Stimulated activated CD4-positive, alpha-beta T cell treated with anti-CD3 and anti-CD28 coated beads, TNF-alpha, amount 100 ng/mL, for 1 hour (primary cell): ENCODE measurements at places on chromosomes 3 and 15.

GRCh38 chr3:31815631-31816440, 165.2 kb downstream of the OSBPL10 start:
- no peak for DNase-seq

DNA sequence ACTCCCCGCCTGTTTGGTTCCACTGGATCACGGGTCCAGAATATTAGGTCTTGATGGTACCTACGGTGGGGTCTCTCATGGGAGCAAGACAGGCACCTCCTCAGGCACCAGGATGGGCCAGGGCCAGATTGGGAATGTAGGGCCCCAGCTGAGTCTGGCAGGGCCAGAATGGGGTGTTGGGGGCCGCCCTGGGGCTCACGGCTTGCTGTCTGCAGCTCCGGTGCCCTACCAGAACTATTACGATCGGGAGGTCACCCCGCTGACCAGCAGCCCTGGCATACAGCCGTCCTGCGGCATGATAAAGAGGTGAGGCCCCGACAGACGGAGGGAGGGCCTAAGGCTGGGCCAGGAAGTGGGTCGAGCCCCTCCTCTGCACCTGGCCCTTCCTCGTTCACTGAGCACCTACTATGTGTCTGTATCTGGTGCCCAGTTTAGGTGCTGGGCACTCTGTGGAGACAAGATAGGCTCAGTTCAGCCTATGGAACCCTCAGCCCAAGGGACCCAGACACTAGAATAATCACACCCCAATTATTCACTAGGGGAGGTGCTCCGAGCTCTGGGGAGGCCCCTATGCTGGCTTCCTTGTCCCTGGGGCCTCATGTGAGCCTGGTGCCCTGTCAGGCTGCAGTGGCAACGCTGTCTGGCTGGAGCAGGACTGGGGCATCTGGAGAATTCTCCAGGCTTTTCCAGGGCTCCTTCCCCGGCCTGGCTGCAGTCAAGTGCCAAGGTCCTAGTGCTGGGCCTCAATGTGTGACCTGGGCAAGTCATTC, 37.9 kb downstream of the PSTPIP1 start:
- DNase-seq = no peak

- no peak for DNase-seq
Measured at GRCh38 chr3:46335541-46335940, 18.4 kb upstream of the CCR2 start.

- no peak for DNase-seq
Measured at GRCh38 chr3:2599471-2599870, 500.8 kb downstream of the CNTN4 start.

DNA sequence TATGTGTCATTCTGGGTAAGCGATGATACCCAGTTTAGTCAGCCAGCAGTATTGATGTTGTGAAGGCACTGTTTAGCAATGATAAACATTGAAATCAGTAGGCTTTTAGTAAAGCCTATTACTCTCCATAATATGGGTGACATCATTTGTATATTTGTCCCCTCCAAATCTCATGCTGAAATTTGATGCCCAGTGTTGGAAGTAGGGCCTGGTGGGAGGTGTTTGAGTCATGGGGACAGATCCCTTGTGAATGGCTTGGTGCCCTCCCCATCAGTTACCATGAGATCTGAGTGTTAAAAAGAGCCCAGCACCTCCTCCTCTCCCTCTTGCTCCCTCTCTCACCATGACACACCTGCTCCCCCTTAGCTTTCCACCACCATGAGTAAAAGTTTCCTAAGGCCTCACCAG, 31.4 kb upstream of the FAN1 start:
- DNase-seq = no peak

- DNase-seq = no peak
Measured at GRCh38 chr3:120928991-120929390, 21.0 kb downstream of the STXBP5L start.

GRCh38 chr3:13501958-13502790, 22.1 kb downstream of the HDAC11 start:
- DNase-seq = no peak

DNA sequence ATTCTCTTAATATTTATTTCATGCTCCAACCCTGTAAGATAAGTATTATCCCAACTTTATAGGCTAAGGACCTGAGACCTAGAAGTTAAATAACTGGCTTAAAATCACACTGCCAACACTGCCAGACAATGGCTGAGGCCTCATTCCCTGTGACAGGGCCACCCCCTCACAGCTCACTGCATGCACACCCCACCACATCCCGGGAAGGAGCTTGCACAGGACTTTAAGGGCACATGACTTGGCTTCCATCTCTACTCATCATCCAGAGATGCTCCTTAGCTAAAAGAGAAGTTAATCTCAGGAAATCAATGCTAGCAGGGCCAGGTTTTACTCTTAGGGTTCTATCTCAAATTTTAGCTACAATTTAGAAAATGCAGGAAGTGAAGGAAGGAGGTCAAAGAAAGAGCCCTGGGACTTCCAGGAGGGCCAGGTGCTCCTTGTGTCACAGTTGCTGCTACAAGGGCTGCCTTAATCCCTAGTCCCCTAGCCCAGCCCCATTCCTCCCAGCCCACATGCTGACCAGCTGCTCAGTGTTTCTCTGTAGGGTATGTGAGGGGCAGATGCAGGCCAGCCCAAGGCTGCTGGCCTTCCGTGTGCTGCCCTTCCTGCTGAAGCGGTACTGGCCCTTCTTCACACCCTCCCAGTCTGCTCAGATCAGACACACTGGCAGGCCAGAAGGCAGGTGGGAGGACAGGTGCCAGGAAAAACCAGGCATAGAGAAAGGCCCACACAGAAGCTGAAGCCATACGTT, 53.5 kb downstream of the WWTR1 start:
- DNase-seq = no peak

DNA sequence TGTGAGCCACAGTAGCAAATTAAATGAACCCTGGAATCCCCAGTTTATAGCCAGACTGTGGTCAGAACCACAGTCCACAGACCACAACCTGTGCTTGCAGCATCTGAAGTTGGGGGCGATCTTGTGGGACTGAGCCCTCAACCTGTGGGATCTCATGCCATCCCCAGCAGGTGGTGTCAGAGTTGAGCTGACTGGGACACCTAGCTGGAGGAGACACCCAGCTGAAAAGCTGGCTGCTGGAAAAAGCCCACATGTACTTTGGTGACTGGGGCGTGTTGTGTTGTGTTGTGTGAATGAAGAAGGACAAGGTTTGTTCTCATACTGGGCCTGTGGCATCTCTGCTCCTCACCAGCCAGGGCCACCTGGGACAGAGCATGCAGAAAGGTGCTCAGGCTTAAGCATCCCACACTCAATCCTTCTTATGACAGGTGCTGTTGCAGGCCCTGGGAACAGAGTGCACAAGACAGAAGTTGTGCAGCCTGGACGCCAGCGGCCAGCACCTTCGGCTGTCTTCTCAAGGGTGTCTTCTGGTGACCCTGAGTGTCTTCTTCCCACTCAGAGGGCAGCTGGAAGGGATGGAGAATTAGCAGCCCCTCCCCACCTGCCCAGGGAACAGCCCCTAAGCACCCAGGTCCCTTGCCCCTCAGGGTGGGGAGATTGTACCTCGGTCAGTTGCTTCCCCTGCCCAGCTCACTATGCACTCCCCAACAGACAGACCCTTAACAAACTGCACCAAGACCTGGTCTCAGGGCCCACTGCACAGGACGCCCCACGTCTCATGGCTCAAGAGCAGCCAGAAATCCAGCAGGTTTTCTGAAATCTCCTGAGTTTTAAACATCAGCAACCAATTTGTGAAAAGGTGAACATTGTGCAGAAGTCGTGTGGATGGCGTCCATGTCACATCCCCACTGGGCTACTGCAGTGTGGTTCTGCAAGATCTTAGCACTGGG, 2.2 kb upstream of the UROC1 start:
- no peak for DNase-seq
